ENCODE measurements at places on chromosomes 12 and 14.

DNA sequence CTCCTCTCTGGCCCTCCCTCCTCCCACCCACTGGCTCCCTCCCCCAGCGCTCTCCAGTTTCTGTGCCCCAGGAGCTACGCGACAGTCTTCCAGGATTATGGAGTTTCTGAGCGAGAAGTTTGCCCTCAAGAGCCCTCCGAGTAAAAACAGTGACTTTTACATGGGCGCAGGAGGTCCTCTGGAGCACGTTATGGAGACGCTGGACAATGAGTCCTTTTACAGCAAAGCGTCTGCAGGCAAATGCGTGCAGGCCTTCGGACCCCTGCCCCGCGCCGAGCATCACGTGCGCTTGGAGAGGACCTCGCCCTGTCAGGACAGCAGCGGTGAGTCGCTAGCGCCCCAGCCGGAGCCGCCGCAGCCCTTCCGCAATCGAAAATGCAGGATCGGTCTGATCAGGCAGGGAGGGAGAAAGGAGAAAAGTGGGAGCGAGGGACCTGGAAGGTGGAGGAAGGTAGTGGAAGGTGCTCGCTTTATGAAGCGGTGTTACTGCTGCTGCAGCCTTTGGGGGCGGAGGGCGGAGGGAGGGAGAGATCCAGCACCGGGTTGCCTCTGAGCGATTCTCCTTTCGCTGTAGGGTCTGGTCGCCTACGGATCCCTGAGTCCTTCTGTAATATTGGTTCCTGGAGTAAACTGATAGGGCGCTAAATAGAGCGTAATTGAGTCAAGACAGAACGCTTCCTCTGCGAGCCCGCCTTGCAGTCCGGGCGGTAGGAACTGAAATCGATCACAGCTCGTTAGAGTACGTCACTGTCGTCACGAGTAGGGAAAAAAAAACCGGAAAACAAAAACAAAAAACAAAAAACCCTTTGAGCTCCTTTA, at the start of gene ALX1:
Gene ALX1 (plus strand): TSS at position 56 of the 819 bp plus-strand sequence. CDS start 42 bp downstream, at position 98.
- no peak for DNase-seq

GRCh38 chr14:71754422-71755095, 177.7 kb upstream of the RGS6 start:
- DNase-seq = no peak

- DNase-seq = no peak
These were observed 102.6 kb upstream of the SLCO1C1 start for GRCh38 chr12:20592556-20592955.

DNA sequence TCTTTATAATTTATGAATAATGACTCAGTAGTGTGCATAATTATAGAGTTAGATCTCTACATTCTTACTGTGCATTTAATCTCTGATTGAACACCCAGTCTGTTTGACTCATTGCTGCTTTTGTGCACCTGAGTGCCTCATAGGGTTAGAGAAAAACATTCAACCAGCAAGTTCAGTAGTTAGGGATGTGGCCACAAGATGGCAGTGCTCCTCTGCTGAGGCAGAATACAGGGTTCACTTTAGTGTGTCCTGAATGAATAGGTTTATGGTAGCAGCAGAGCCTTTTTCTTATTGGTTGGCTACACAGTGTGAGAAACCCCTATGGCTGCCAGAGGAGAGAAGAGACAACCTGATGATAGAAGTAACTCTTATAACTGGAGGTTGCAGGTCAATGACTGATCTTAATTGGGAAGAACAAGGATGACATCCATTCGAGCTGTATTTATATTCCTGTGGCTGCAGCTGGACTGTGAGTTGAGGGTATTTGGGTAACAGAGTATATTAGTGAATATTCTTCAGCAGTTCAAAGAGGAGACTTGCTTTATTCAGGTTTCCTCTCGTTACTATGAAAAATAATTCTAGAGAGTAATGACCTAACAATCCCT, 194.9 kb upstream of the OR4E1 start:
- DNase-seq = peak; percentile 75

- no peak for DNase-seq
These were observed 42.6 kb downstream of the BEGAIN start for GRCh38 chr14:100544506-100545141.

- DNase-seq = no peak
These were observed 36.8 kb upstream of the VWF start for GRCh38 chr12:6161124-6161882.

- no peak for DNase-seq
These were observed 1013.8 kb downstream of the DIO2 start for GRCh38 chr14:79197516-79197915.

- DNase-seq = no peak
These were observed 1822.0 kb upstream of the SEL1L start for GRCh38 chr14:83355609-83356008.

GRCh38 chr12:65470256-65470655, 191.8 kb downstream of the MSRB3 start:
- no peak for DNase-seq

DNA sequence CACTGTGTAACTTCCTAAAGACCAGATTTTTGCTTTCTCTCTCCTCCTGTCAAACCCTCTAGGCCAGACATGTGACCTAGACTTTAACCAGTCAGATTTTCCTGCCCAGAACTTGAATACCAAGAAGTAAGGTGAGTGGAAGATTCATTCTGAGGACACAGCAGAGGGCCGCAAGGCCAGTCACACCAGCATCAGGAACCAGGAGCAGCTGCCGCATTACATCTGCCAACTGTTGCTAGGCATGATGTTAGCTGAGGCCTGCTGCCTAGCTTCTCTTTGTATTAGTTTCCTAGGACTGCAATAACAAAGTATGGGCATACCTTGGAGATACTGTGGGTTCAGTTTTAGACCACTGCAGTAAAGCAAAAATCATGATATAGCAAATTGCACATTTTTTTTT, 101.9 kb upstream of the BMP4 start:
- no peak for DNase-seq

Data from activated naive CD8-positive, alpha-beta T cell treated with anti-CD3 and anti-CD28 coated beads for 36 hours (primary cell).